ENCODE measurements at places on chromosomes 7 and 10.

GRCh38 chr10:29618341-29619171, 16.2 kb downstream of the SVIL start:
- DNase-seq, result no peak

DNA sequence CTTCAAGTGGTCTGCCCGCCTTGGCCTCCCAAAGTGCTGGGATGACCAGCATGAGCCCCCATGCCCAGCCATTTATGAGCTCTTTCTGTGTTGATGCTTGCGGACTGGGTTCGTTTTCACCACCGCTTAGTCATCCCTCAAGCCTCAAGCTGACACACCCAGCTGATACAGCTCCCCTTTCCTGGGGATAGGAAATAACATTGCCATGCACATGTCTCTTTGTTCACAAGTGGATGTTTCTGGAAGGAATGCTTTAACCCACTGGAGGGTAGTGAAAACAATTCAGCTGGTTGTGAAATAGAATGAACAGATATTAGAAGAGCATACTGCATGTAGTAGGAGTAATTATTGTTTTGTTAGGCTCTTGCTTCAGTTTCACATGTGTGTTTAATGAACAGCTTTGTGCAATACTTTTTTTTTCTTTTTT, 8.5 kb upstream of the METTL27 start:
- no peak for DNase-seq

DNA sequence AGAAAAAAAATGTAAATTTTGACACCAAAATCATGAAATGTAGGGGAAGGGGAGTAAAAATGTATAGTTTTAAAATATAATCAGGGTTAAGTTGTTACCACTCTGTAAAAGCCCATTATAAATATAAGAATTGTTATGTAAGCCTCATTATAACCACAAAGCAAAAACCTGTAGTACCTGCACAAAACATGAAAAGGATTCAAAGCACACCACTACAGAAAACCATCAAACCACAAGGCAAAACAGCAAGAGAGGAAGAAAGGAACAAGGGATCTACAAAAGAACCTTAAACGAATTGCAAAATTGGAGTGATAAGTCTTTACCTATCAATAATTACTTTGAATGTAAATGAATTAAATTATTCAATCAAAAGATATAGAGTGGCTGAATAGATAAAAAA, 41.0 kb upstream of the CDK6 start:
- no peak for DNase-seq

DNA sequence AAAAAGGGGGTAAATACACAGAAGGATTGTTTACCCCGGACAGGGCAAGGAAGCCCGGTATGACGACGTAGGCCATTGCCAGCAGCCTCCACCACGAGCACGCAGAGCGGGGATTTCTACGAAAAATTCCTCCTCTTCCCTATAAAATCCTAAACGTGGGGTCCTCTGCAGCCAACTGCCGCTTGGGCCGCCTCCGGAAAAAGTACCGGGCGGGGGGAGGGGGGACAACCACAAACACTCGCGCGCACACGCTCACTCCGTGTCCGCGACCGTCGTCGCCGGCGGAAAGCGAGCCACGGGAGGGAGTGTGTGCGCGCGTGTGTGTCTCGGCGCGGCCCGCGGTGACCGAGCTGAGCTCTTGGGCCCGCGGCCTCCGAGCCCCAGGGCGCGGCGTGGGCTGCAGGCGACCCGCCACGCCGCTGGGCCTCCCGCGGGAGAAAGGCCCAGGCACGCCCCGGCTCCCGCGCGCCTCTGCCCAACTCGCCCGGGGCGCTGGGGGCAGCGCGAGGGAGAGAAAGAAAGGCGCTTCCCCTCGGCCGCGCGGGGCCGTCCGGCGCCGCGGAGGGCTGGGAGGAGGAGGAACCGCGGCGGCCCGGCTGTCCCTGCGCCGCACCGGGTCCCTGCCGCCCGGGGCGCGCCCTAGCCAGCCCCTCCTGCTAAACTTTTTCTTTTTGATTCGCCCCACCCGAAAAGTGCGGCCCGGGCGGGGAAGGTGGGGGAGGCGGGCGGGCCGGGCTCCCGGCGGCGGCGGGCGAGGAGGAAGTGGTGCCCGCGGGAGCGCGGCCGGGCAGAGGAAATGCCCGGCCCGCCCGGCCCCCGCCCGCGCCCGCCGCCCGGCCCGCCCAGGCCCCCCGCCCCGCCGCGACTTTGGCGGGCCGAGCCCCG, 1.5 kb downstream of the CTBP2 start:
- no peak for DNase-seq

GRCh38 chr7:20991544-20991943, 204.9 kb upstream of the SP8 start:
- no peak for DNase-seq

DNA sequence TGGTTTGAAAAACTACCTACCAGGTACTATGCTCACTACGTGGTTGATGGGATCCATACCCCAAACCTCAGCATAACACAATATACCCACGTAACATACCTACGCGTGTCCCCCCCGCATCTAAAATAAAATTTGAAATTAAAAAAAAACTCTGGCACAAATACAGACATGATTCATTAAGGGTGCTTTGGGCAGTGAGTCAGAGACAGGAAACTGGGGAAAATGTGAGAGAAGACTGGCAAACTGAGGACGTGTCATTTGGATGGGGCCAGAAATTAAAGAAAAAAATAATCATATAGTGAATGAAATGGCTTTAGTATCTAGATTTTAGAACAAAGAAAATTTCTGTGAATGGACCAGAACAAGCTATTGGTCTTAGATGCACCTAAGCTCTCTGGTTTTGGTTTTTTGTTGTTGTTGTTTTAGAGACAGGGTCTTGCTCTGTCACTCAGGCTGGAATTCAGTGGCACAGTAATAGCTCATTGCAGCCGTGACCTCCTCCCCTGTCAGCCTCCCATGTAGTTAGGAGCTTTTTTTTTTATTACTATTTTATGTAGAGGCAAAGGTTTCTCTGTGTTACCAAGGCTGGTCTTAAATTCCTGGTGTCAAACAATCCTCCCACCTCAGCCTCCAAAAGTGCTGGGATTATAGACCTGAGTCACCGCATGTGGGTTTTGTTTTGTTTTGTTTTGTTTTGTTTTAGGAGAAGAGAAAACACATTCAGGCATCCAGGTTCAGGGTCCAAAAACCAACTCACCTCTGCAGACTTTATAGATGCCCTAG, 5.9 kb upstream of the PRSS58 start:
- no peak for DNase-seq

DNA sequence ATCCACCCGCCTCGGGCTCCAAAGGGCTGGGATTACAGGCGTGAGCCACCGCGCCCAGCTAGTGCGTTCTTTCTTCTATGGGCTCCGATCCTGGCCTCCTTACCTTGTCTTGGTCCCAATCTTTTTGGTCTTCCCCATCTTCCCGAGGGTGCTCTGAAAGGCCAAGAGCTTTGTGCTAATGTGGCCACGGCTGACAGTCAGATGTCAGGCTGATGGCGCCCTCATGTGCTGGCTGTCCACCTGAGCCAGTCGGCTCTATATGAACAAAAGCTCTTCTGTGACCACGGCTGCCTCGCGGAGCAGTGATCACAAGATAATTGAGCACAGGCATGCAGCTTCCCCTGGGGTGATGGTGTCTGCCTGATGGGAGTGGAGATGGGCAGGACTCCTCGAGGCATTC, 11.0 kb upstream of the AHCYL2 start:
- no peak for DNase-seq

DNA sequence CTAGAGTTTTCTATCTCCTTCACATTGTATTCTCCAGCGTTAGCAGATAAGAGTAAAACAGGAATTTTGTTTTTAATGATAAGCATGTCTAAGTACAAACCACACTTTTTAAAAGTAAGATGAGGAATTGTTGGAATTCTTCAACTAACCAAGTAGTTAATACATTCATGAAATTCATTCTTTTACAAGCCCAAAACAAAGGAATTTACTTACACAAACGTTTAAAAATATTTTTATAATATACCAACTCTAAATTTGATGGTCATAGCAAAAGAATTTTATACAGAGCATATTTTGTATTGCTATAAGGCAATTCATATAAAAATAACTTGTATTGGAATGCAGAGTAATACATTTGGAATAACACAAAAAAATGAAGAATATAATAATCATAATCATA, 51.3 kb downstream of the TWIST1 start:
- DNase-seq, result no peak

DNA sequence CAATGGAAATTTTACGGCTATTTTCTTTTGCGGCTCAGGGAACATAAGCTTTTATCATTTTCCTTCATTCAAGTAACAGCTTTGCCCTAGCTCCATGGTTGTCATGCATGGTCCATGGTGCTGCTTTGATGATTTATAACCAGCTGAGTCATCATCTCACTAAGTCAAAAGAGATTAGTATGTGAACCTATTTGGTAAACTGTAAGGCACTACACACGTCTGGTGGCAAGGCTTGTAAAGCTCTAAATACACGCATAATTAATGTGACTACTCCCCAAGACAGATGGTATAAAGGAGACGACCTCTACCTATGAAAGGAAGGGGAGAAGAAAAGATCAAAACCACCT, 340.2 kb downstream of the KCNMA1 start:
- no peak for DNase-seq

DNA sequence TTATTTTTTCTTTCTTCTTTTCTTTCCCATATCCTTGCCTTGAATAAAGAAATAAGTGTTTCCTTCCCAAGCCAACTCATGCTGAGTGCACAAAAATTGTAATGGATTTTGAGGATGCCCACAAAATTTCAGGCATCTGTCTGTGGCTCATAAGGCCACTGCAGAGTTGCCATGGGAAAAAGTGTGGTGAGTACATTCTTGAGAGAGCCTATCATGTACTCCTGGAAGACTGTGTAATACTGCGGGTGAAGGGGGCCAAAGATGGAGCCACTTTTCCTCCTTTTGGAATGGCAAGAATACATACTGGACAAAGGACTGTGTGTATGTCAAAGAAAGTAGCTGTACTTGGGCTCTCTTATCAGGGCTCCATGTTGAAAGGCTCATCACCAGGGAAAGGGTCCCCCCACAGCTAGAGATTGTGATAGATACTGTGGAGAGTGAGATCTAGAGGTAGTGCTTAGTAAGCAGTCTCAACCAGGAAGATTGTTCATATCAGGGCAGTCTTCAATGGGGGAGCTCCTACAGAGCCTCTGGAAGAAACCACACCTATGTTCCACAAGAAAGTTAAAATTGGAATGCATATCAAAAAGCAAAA, 341.6 kb upstream of the KCND2 start:
- DNase-seq, result no peak

DNA sequence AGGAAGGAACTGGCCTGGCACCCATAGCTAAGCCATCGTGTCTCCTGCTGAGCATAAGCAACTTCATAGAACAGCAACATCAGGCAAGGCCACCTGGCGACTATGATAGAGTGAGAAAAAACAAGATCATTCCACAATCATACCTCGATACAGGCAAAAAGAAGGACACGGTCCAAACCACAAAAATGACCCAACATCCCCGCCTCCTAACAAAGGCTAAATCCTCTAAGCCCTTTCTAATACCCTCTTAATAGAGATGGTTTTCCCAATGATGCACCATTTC, 40.2 kb upstream of the SVOPL start:
- no peak for DNase-seq

DNA sequence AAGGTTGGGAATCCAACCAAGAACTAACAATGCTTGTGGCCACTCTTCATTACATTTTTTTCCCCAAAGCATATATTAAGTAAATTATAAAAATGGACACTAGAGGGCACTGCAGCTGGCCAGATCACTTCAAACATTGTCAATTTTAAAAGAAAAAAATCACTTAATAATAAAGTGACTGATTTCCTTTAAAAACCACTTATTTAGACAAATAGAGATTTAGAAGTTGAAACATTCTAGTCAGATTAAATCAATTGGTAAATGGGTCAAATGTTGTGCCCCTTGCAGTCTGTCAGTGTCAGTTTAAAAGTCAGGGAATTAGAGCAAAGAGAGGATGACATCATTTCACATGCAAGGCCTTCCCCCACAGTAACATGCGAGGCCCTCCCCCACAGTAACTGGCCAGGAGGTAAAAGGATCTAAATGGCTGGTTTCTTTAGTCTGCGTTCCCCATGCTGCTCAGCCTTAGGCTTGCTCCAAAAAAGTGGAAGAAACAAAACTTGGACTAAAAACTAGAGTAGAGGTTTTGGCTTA, 177.9 kb downstream of the SKAP2 start:
- no peak for DNase-seq

DNA sequence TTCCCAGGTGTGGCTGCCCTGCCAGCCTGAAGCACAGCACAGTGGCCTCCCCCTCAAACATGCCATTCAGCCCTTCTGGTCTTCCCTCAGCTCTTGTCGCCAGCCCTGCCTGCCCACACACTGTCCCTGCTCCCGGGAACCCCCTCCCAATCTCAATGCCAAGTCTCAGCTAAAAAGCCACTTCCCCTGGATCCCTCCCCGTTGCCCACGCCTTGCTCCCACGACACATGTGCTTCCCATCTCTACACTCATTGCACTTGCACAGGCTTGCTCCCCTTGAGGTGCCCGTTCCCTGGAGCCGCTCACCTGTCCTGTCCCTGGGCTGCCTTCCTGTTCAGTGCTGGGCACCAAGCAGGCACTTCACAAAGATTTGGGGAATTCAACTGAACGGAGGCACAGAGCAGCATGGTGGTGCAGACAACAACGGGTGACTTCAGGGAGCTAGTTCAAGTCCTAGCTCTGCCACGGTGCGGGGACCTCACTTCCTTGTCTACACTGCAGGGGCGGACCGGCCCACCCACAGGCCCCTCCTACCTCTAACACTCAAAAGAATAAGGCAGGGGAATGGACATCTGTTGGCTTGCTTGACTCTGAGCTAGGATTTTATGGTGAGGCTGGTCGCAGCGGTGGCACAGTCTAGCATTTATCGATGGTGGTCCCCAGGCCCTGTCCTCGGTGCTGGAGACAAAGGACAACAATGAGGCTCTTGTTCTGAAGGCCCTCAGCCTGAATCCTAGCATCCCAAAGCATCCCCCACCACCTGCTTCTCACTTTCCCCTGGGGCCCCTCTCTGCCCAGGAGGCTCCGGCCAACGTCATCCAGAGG, 18.4 kb downstream of the RGS10 start:
- no peak for DNase-seq

DNA sequence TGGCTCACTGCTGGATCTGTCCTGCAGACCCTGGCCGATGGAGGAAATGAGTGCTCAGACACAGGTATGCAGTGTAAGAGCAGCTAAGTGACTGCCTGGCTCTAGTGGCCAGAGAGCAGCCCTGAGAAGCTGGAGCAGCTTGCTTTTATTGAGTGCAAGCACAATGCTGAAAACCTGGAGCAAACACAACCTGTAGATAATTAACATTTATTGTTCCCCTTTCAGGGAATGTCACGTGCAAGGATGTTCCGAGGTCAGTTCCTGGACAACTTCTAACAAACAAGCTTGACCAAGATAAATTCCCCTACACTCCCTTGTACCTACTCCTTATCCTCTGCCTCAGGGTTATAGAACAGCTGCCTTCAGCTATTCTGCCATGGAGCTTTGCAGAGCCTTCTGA, 31.3 kb downstream of the DDC start:
- DNase-seq, result no peak

Measured in cortex of kidney (tissue), 1 donor.